ENCODE measurements at places on chromosomes 1 and 21. TPM values are rescaled to one million over a fixed set of nuclear protein-coding genes. Genes with fewer than 3 reads are reported as not detected.

GRCh38 chr21:38343691-38344090 lies 86.9 kb downstream of the KCNJ15 start:
- no peak overlapping the region for H3K4me3 ChIP-seq
- no peak overlapping the region for H3K27ac ChIP-seq
- no peak for DNase-seq
- H3K27me3 ChIP-seq: no peaks in the 10 kb centered on the region
- no peaks in the 10 kb centered on the region for H3K36me3 ChIP-seq

NOS1AP gene
- 2.0 TPM for total RNA-seq

UBL4B gene
- total RNA-seq: not detected

GRCh38 chr21:35119501-35120047 lies 70.5 kb upstream of the RUNX1 start:
- no peak overlapping the region for H3K4me3 ChIP-seq
- H3K4me1 ChIP-seq: no peaks in the 10 kb centered on the region
- no peaks in the 10 kb centered on the region for H3K27me3 ChIP-seq
- H3K27ac ChIP-seq: no peak overlapping the region

DNA sequence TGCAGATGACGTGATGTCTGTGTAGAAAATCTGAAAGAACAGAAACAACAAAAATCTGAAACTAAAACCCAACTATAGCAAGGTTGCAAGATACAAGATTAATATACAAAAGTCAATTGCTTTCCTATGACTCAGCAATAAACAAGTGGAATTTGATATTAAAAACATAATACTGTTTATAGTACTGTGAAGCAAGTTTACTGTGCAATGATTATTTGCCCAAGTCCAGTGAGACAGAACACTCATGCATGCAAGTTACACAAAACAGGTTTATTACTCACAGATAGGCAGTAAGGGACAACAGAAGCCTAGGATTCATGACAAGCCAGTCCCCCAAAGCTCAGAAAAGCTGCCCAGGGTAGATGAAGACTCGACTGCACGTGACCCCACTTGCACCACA lies 62.4 kb upstream of the RAB4A start:
- H3K36me3 ChIP-seq: no peaks in the 10 kb centered on the region
- no peaks in the 10 kb centered on the region for H3K27me3 ChIP-seq
- H3K27ac ChIP-seq: no peak overlapping the region
- peaks cover 29% of the 10 kb centered on the region for H3K4me1 ChIP-seq

DNA sequence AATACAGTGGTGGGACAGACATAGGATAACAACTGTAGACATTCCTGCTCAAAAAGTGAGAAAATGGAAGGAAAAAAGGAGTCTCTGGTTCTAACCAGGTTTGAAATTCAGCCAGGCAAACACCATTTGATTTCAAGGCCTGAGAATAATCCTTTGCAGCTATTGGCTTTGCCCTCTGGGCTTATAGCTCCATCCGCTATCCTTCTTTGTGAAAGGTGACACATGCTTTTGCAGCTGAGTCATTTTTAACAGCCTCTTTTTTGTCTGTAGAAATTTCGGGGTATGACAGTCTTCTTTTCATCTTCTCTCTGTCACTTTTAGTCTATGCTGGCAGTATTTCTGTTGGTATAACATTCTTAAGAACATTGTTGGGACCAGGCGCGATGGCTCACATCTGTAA lies 16.2 kb downstream of the SDHC start:
- H3K4me3 ChIP-seq: no peak overlapping the region
- H3K36me3 ChIP-seq: peaks cover 56% of the 10 kb centered on the region
- H3K27me3 ChIP-seq: no peaks in the 10 kb centered on the region
- no peaks in the 10 kb centered on the region for H3K4me1 ChIP-seq
- no peak for DNase-seq
- no peak overlapping the region for H3K27ac ChIP-seq

DNA sequence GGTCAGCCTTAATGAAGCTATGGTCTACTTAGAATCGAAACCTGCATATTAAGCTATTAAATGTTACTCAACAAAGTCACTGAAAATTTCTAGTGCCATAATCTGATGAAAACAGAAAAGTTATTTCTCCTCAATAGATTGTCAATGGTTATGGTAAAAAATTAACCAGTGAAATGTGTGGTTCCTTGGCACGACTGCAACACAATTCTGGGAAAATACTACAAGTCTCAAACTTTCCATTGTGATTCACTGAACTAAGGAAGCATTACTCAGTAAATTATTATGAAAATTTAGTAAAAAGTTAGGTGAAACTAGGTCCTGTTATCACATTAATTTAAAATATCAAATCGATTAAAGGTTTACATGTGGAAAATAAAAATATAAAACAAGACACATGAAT lies 12.8 kb upstream of the OR2T10 start:
- no peak for DNase-seq
- no peaks in the 10 kb centered on the region for H3K4me1 ChIP-seq
- H3K36me3 ChIP-seq: no peaks in the 10 kb centered on the region
- no peak overlapping the region for H3K4me3 ChIP-seq
